T-helper 2 cell (primary cell): ENCODE measurements at places on chromosomes 2 and 18.

- DNase-seq = no peak
Observed at GRCh38 chr2:37282746-37283145, 41.9 kb downstream of the PRKD3 start.

DNA sequence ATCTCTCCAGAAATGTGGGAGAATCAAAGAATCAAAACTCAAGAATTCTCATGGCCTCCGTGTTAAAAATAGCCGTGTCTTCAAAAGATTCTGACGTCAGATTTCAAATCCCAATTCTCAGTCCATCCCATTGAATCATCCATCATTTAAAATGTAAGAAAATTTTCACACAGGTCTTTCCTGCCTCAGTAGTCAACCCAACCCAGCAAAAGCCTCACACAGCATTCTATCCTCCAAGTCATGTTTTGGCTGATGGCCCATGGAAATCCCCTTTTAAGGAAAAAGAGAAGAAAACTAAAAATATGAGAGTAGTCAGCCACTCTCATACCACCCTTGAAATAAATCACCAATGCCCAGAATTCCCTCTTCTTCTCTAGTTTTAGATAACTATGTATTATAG is 211.8 kb downstream of the C1D start:
- DNase-seq = no peak

GRCh38 chr2:223185638-223186037 is 133.6 kb downstream of the KCNE4 start:
- DNase-seq = no peak

DNA sequence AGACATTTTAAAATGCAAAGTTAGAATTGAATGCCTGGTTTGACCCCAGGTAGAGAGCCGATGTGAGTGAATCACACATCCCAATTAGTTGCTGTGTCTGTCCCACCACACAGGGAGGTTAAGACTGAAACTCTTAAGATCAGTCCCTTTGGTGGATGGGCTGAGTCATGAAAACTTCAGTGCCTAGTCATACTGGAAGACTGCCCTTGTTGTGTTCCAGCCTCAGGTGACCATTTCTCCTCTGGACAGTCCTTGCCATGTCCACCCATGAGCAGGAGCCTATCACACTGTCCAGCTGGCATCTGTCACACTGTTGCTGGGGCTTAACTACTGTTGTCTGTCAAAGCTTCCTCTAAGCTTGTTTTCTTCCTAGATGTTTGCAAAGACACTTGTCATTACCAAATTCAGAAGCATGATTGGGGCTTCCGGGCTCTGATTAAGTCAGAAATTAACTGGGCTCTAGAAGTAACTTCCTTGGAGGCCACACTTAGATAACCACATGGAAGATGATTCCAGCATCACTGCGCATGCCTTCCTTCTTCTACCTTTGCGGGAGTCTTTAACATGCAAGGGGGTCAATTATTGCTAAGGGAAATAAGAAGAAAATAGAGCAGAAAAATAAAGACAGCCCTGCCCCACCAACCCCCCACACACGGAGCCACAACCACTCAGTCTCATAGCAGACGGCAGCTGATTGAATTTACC is 21.3 kb downstream of the CYRIA start:
- no peak for DNase-seq

- DNase-seq = no peak
Observed at GRCh38 chr18:39705362-39705761, 2139.8 kb upstream of the CELF4 start.

DNA sequence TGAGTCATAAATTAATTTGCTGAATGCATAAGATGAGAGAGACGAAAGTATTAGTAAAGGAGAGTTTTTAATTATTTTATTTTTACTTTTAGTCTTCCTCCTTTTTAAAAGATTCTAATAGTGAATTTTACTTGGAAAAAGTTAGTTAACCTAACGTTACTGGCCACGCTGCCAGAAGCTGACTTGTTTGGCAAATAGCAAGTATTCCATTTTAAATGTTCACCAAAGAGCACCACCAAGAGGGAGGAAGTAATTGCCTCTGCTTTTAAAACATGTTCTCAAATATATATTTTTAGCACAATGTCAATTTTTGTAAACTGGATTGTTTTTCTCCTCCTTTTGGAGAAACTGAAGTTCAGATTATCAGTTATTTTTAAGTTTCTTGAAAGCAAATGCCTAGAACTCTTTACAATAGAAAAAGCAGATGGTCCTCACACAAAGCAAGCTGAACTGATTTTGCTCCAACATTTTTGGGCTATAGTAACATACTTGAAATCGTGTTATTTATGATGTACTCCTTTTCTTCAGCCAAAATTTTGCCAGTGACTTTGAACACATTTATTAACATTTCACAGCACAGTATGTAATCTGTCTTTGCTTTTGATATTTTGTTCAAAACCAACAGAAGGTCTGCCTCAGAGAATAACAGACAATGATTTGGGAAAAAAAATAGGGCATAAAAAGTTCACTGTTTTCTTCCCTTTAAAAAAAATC is 1311.0 kb upstream of the FAM98A start:
- DNase-seq = no peak

DNA sequence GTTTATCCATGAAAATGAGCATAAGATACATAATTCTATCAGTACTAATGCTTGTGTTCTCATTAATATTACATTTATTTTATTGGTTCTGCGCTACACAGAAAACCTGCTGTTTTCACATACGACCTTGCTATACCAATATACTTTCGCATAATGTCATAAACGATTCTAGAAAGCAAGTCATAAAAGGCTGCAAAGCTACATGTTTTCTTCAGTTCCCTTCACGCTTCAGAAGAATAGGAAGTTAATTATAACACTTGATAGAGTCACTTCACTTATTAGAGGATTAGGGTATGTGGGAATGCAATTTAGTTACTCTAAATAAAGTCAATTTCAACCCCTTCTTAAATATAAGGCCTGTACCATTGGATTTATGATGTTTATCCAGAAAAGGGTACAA is 29.0 kb downstream of the PSME4 start:
- DNase-seq = no peak

GRCh38 chr2:155320236-155320635 is 621.7 kb downstream of the KCNJ3 start:
- no peak for DNase-seq

GRCh38 chr2:187994464-187995331 is 297.0 kb upstream of the GULP1 start:
- DNase-seq = no peak

DNA sequence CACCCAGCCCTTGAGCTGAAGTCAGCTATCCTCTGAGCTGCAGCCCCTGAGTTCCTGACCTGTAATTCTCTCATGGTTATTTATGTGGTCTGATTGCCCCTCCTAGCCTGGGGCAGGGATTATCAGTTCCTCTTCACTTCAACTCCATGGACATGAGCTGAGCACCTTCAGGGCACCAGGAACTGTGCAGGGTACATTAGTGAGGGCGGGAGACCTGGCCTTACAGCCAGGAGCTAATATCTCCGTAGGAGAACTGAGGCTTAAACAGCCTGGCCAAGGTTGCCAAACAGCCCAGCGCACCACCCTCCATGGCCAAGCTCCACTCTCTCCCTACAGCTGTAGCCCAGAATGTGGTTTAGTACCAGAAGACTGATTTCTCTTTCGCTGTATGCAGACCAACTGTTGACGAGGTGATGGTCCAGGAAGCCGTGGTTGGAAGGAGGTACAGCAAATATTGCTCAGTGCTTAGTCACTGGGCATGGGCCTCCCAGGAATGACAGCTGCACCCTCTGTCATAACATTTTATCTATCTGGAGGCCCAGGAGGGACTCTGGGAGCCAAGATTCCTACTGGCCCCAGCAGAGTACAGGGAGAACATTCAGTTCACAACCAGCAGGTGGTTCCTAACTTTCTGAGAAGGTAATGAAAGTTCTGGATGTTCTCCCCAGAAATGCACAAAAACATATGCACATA is 228.7 kb upstream of the SIX2 start:
- no peak for DNase-seq

DNA sequence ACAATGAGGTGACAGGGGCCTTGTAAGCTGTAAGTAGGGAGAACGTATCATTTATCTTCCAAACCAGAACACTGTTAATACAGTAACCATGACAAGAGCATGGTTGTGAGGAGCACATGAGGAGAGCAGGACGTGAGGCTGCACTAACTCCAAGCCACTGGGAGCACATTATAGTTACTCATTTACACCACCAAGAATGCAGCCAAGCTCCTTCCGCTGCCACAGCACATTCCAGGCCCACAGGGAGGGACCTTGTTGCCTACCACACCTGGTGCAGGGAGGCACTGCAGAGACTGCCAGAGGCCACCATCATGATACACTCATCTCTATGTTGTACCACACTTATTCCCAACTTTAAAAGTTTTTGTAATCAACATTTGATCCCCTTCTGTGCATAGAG is 13.5 kb upstream of the SFXN5 start:
- DNase-seq = no peak

- DNase-seq = peak; percentile 9
Observed at GRCh38 chr18:23069481-23069880, 65.8 kb upstream of the CABLES1 start.

GRCh38 chr18:12595571-12596255 is 62.2 kb downstream of the SPIRE1 start:
- no peak for DNase-seq

DNA sequence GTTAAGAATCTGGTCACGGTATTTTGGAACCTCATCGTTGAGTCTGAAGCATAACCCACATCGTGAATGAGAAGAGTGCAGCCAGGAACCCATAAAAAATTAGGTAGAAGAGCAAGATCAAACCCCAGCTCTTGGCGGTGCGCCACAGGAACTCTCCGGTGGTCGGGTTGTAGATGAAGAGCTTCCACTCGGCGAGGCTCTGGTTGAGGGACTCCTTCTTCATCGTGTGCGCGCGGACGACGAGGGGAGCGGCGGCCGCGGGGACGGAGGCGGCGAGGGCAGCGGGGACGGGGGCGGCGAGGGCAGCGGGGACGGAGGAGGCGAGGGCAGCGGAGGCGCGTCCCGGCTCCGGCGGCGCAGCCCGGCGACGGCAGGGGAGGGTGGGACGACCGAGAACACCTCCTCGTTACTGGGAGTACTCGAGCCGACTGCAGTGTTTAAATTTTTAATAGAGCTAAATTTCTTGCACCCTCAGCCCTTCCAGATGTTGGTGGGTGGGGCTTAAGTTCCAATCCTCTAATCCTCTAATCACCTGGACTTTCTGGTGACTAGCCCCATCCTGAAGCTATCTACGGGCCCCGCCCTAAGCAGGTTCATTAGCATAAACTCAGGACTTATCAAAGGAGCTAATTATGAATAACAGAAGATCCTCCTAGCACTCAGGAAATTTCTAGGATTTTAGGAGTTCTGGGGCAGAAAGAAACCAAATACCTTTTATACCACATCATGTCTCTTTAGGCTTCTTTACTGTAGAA is 20.4 kb upstream of the PAPOLG start:
- DNase-seq = no peak

GRCh38 chr2:230900336-230900995 is 24.6 kb downstream of the GPR55 start:
- no peak for DNase-seq

DNA sequence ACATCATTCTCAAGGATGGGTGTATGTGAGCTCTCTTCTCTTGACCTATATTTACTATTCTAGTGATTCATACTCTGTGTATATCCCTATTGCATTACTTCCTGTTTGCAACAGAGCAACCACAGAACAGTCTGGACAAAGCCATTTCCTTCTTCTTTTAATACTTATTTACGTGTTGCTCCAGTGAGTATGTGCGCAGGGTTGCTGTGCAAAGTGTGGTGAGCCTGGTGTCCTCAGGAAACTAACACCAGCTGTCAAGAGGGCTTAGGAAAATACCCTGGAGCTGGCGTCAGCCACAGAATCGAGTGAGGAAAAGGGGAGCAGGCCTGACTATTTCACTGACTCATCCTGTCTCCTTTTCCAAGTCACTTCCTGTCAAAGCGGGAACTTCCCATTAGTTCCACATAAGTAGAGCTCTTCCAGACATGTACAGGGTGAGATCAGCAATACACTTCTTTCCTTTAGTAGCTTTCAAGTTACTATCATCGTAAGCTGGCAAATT is 214.1 kb upstream of the COPS8 start:
- no peak for DNase-seq

DNA sequence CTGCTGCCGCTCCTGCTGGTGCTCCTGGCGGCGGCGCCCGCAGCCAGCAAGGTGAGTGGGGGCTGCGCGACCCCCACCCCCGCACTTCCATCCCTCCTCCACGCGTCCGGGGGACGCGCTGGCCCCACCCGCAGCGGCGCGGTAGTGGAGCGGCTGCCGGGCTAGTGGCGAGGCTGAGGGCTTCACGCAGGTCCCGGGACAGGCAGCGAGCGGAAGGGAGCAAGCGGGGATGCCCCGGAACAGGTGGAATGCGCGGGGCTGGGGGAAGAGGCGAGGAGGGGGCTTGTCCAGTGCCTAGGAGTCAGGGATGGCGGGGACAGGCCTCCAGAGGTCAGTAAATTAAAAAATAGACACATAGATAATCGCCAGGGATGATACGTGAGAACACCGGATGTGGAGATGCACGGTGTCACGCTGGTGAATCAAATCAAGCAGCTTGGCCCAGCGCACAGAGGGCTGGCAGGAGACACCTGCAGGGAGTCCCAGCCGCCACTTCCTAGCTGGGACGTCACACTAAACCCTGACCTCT is 403 bp downstream of the COL4A3 start:
- DNase-seq = no peak

DNA sequence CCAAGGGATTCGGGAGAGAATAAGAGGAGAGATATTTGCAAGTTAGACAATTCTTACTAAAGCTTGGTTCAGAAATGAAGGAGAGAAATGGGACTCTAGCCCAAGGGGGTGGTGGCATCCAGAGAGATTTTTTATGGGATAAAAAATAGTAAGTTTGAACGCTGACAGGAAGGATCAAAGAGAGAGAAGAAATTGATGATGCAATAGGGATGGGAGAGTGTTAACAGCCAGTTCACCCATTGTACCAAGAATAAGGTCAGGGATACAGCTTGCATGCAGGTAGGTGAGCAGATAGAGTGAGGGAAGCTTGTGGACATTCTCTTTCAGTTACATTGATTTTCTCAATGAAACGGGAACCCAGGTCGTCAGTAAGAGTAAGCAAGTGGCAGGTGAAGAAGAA is 1.2 kb upstream of the ARHGAP25 start:
- DNase-seq = no peak
